ENCODE measurements at places on chromosomes 7 and 10.

DNA sequence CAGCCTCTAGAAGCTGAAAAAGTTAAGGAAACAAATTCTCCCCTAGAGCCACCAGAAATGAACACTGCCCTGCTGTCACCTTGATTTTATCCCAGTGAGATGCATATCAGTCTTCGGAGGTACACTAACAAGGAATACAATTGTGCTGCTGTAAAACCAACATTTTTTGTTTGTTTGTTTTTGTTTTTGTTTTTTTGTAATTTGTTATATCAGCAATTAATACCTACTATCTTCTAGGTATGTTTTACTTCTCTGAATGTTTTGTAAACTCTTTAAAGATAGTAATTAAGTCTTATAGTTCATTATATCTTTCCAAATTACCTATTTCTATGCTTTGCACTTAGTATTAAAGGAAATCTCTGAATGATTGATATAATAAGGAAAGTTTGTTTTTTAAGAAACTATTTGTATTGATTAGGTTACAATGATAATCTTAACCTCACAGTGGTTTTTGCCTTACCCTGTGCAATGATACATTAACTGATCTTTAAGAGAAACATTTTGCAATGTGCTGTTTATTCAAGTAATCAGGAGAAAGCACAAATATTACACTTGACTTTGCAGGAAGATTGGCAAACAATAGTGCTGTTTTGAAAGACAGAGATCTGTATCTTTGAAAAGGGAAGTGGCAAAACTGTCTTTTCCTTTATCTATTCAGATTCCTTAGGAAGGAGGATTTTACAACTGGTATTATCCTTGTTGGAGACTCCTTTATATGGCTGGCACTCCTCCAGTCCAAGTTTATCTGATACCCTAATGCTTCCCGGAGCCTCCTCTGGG is 11.3 kb upstream of the HGF start:
- no peak for DNase-seq

- DNase-seq = no peak
Measured at GRCh38 chr7:23490357-23491135, 20.3 kb upstream of the IGF2BP3 start.

DNA sequence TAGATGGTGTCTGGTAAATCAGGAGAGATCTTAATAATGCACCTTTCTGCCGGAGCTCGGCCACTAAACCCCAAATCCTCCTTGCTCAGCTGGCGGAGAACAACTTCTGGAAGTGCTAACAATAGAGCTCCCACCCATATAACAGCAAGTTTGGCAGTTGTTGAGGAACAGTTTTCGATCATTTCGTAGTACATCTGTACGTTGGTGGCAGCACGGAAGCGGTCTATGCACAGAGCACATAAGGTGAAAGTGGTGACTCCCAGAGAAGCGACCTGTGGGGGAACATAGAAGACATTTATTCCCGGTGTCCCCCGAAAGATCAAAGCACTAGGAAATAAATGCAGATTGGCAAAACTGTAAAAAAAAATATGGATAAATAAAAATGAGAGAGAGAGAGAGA is 18.5 kb downstream of the GPR37 start:
- DNase-seq = no peak

DNA sequence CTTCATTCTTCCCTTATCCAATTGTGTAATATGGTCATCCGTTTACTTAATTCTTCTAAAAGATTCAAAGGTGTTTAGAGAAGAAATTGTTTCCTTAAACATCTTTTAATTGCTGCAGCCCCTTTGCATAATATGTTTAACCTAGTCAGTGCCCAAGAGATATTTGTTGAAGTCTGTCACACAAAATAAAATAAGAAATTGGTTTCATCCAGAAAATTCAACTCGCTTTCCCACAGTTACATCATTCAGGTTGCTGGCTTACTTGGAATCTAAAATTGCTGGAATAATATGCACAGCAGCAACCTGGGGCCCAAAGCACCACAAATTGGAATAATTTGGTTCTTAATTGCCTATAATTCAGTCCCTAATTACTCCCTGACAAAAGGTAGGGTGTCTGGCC is 155.1 kb upstream of the ETV1 start:
- DNase-seq = no peak

GRCh38 chr7:40918701-40919271 is 784.0 kb downstream of the SUGCT start:
- peak; percentile 59 for DNase-seq

DNA sequence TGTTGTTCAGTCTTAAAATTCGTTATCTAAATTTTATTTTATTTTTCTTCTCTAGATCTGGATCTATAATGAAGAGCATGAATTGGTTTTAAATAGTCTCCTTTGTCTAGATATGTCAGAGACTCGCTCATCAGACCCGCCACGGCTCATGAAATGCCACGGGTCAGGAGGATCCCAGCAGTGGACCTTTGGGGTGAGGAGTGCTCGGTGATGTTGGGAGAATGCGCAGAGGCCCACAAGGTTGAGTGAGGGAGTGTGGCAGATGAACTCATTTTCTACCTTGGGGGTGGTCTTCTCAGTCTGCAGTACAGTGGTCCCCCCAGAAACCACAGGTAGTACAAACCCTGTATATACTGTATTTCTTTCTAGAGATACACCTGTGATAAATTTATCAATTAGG is 95.3 kb downstream of the GALNT11 start:
- no peak for DNase-seq

DNA sequence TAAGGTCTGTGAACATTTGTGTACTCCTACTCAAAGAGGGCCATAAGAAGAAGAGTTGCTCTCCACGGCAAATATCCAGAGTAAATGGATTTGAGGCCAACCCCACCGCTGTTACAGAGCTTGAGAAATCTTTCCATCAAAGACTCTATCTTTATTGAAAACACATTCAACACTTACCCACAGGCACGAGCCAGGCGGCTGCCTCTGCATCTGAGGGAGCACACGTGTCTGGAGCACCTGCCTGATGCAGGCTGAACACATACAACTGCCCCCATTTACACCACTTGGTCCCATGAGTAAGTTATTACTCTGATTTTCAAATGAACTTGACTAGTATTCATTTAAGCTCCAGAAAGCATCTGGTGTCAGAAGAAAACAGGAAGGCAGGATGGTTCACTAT is 38.7 kb downstream of the HBP1 start:
- DNase-seq = no peak

DNA sequence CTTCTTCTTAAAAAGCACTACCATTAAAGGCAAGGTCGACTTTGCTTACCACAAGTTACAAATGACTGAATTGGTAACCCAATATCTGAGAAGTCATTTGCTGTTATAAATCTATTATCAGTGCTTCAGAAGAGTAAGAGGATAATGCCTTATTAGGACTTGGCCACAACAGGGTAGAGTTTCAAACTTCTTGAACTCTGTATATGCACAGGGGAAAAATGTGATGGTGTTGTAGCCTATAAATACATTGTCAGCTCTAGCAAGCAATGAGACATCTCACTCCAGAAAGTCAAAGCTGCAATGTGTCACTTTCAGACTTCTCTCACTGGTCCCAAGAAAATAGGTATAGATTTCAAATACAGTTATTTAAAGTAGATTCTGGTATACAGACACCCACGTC is 9.3 kb downstream of the TFEC start:
- DNase-seq = no peak

- no peak for DNase-seq
Measured at GRCh38 chr7:51062222-51062987, 254.2 kb downstream of the COBL start.

DNA sequence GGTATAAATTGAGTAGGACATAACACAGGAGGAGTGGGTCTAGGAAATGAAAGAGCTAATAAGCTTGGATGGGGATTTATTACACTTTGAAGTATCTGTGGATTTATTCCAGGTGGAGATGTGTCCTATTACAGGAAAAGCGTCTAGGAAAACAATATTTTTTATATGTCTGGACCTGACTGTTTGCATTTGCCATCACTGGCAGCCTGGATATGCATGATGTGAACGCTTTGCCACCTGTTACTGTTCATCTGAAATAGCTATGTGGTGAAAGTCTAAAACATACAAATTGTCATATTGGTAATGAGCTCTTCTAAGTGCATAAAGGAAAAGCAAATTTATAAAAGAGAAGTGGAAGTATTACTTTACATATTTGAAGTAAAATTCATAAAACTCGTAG is 31.6 kb upstream of the AGMO start:
- DNase-seq = no peak

- no peak for DNase-seq
Measured at GRCh38 chr7:116742641-116743040, 70.6 kb downstream of the MET start.

DNA sequence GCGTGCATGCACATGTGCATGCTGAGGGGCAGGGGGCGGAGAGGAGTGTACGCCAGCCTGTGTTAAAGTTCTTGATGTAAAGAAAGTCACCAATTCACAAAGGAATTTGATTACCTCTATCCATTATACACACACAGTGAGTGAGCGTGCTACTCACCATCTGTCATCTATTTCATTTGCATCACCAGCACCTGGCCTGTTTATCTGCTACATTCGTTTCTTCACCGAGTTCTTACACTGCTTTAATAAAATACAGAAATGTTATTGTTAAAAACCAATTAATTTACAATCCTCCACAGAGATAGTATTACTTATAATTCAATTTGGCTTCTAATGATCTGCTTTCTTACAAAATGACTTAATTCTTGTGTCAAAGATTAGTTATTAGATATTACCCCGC is 32.6 kb downstream of the NEUROD6 start:
- no peak for DNase-seq

DNA sequence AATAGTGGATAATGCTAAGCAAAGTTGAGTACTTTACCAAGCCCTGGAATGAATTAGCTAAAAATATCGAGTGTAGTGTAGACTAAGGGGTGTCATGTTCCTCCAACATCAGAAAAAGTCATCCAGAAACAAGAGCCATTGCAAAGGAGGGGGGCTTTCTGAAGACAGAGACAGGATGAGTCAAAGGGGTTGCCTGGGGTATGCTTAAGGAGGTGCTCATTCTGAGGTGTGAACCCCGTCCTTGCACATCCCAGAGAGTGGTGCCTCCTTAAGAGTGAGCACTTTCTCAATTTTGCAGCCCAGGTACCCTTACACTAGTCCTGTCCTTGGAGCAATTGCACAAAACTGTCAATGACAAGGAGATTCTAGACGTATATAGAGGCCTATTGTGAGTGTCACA is 43.1 kb upstream of the C10orf71 start:
- no peak for DNase-seq

GRCh38 chr10:70379581-70380176 is 2.7 kb downstream of the LRRC20 start:
- no peak for DNase-seq

- no peak for DNase-seq
Measured at GRCh38 chr7:29337546-29338116, 143.1 kb downstream of the CHN2 start.

- peak; percentile 34 for DNase-seq
Measured at GRCh38 chr10:97889461-97890265, 40.0 kb downstream of the GOLGA7B start.

DNA sequence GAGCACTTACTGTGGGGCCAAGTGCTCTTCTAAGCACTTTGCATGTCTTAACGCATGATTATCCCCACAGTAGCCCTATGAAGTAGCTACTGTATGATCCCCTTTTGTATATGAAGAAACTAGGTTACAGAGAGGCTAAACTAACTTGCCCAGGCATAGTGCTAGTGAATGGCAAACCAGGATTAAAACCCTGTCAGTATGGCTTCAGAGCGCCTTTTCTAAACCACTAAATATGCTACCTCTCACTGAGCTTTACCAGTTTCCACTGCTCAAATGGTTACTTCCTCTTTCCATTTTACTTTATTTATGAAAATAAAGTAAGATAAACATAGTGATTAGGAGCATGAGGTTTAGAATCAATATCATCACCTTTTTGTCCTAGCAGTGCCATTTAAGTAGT is 73.6 kb downstream of the PODXL start:
- no peak for DNase-seq

DNA sequence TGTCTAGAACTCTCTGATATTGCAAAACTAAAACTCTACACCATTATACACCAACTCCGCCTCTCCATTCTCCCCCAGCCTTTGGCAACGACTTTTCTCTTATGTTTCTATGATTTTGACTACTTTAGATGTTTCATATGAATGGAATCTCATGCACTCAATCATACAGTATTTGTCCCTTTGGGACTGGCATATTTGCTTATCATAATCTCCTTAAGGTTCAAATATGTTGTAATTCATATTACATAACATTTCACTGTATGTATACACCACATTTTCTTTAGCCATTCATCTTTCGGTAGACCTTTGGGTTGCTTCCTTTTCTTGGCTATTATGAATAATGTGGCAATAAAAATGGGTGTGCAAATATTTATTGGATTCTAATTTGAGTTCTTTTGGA is 164.4 kb downstream of the ARL4A start:
- no peak for DNase-seq

DNA sequence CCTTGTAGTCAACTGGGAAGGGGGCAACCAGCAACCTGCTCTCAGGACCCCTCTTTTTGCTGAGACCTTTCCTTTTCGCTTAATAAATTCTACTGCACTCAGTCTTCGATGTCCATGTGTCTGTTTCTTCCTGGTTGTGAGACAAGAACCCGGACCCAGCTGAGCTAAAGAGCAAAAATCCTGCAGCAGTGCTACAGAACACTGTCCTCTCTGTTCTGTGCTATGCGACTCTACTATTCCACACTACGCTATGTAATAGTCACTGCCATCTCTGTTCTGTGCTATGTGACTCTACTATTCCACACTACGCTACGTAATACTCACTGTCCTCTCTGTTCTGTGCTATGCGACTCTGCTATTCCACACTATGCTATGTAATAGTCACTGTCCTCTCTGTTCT is 34.3 kb downstream of the DIP2C start:
- no peak for DNase-seq

DNA sequence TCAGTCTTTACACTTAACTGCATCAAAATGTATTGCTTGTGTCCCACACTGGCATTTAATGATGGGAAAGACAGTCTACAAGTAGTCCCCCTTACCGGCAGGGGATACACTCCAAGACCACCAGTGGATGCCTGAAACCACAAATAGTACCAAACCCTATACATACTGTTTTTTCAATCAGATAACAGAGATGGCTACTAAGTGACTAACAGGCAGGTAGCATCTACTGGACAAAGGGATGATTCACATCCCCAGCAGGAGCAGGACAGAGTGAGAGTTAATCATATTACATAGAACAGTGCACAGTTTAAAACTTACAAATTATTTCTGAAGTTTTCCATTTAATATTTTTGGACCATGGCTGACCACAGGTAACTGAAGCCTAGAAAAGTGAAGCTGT is 13.2 kb downstream of the TMEM243 start:
- no peak for DNase-seq
